ENCODE measurements at places on chromosomes 5 and 9.

GRCh38 chr9:109101810-109102209, 17.9 kb downstream of the TMEM245 start:
- peak; percentile 27 for DNase-seq

DNA sequence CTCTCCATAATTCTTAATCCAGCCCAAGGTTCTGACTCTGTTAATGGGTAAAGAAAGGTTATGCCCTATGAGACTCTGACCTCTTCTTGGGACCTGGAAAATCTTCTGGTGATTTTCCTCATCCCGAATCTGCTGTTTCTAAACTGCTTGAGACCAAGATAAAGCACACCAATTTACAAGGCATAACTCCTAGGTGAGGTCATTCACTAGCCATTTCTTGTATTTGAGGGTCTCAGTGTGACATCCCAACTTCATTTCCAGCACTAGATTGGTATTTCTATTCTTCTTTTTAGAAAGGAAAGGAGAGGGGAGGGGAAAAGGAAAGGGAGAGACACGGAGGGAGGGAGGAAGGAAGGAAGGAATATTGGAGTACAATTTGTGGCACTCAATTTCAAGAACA, 51.6 kb downstream of the SLC1A1 start:
- no peak for DNase-seq

DNA sequence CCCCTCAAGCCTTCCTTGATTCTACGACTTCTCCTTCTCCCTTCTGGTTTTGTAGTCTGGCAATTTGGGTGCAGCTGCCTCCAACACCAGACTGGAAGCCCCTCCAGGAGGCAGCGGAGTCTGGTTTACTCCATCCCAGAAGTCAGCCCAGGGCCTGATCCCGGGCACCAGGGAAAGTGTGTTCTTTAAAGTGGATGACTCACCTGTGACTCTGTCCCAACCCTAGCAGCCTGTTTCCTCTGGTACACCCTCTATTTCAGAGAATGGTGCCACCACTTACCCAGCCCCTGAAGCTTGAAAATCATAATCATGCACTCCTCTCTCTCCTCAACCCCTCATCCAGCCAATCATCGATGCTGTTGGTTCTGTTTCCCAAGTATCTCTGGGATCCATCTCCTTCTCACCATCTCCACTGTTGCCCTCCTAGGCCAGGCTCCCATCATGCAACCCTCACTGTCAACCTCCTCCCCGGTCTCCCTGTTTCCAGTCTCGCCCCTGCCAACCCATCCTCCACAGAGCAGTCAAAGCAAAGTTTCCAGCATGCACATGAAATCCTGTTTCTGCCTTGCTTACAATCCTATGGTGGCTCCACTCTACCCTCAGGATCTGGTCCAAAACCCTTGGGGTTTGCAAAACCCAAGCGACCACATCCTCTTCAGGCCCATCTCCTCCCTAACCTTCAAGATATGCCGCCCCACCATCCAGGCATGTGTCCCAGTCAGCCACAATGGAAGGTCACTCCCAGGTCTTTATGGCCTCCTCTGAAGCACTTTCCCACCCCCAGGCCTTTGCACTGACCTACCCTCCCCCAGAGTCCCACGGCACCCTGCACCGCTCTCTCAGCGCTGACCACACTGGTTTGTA, 10.5 kb downstream of the LHX6 start:
- no peak for DNase-seq

GRCh38 chr9:5493679-5494511, 16.4 kb upstream of the PDCD1LG2 start:
- no peak for DNase-seq

GRCh38 chr5:76565009-76565408, 58.2 kb downstream of the F2RL2 start:
- no peak for DNase-seq

GRCh38 chr9:88460587-88461332, 72.5 kb downstream of the SPIN1 start:
- DNase-seq: no peak

DNA sequence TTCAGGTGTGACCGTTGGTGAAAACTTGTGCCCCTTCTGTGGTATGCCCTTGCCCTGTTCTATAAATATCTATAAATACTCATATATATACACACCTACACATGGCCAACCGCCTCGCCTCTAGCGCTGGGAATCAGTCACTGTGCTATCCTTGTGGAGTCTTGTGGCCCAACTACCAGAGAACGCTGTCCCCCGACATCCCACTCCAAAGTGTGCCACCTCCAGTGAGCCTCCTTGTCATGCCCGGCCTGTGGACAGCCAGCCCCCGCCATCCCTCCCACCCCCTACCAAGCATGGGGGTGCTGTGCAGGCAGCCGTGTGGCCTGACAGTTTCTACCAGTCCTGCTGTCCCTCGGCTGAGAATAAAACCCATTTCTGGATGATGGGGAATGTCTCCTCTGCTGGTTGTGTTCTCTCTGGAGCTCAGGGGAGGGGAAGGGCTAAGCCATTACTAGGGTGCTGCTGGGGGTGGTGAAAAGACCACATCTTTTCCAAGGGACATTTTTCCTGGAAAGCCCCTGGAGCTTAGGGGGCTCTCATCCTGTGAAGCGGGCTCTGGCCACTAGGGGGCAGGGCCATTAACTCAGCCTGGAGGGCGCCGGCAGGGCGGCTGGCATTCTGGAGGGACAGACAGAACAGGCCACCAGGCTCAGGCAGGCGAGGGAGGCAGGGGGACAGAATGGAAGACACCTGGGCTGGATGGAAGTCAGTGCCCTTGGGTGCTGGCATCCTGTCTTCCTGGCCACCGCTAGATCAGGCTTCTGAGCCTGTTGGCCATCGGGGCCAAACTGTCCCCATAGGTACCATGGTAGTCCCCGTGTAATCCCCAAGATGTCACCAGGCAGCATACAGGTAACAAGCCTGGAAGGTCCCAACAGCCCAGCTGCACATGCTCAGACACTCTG, 20.7 kb downstream of the GOLGA2 start:
- peak; percentile 62 for DNase-seq

DNA sequence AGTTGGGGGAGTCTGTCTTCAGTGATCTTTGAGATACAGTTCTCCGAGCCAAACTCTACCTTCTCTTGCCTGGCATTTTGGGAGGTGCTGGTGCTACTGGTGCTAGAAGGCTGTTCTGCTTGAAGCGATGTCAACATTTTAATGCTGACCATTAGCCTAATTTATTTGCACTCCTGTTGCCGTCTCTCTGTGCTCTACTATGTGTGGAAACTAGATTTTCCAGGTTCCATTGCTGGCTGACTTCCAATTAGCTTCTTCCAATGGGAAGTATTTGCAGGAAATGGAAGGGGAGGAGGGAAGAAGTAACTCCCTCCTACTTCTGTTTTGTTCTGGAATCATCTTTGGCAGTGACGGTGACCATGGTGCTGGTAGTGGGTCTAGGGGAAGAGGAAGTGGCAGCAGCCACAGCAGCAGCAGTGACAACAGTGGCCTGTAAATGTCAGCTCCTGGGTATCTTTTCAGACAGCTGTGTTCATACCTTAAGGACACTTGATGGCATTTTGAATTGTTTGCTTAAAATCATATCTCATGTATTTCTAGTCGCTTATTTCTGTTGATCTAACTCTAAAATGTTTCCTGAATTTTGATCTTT, 7.9 kb downstream of the TXNDC8 start:
- no peak for DNase-seq

- no peak for DNase-seq
These were observed 30.8 kb downstream of the IPPK start for GRCh38 chr9:92639124-92639523.

DNA sequence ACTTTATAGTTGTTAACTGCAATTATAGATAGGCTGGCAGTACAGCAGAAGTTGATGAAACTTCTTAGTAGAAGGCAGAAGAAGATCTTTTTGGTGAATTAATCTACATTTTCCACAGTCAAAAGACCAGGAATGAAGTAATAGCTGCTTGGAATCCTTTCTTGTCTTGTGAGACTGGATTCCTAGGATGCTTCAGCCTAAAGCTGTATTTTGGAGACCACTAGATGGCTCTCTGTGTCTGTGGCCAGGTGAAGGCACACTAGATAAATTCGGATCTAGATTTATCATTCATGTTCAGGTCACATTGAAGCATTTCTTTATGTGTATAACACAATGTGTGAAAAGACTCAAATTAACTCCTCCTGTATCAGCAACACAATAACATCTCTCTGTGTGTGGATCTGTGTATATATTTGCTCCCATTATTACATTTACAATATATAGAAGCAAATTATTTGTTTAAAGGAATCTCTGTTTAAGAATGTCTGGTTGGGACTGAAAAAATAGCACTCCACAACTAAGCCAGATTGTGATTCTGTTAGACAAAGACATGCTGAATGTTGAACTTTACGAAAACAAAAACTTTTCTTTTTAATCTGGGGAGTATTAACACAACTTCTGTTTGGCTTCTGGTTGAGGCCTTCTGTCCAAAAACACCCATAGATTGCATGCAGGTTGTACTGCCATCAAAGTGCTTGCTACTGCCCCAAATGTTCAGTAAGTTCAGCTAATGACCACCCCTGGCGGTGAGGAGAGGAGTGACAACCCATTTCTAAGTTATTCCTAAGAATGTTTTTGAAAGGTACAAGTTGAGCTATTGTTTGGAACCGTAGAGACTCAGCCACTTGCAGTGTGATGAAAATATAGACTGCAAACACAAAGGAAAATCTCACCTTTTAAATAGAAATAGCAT, 10.6 kb downstream of the GRIN3A start:
- DNase-seq: peak; percentile 23

GRCh38 chr5:140115186-140115500, 1.2 kb downstream of the PURA start:
- DNase-seq: no peak

Measured in Calu3 (cell line).